RCC 7860 (cell line): ENCODE measurements at places on chromosomes 3 and 15.
A peak's percentile ranks its signal among the peaks of the same experiment; 100 is the strongest.

DNA sequence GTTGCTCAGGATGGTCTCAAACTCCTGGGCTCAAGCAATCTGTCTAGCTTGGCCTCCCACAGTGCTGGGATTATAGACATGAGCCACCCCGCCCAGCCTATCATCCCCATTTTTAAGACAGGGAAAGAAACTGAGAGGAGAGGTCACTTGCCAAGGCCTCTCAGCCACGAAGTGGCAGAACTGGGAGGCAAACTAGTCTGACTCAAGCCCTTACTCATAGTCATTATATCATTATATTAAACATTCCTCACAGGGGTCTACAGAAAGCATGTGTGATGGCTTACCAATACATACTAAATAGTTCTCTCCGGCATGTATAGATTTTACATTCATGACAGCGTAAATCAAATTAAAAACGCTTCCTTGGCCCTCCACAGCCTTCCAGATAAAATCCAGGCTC is 62.0 kb upstream of the ZBTB38 start:
- DNase-seq, result no peak

GRCh38 chr3:184260724-184261269 is 556 bp downstream of the CAMK2N2 start:
- DNase-seq, result no peak

GRCh38 chr3:104447681-104448080 is 919.0 kb upstream of the ALCAM start:
- no peak for DNase-seq

- DNase-seq, result peak; percentile 11
These were observed 9.7 kb downstream of the TPM1 start for GRCh38 chr15:63052077-63052841.

DNA sequence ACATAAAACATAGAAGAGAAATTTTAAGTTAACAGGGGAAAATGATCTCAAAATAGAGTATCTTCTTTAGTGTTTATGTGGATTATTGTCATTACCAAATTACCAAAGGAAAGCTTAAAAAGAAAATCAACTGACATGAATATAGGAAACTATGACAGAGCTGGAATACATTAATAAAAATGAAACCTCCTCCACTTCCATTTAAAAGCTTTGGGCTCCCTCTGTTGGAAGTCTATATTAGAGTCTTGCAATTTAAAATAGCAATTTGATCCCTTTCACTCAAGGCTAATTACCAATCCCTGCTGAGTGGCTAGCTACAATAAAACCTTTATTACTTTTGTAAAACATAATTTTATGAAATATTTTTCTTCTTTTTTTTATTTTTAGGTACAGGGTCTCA is 61.4 kb upstream of the IMPG2 start:
- peak; percentile 29 for DNase-seq

DNA sequence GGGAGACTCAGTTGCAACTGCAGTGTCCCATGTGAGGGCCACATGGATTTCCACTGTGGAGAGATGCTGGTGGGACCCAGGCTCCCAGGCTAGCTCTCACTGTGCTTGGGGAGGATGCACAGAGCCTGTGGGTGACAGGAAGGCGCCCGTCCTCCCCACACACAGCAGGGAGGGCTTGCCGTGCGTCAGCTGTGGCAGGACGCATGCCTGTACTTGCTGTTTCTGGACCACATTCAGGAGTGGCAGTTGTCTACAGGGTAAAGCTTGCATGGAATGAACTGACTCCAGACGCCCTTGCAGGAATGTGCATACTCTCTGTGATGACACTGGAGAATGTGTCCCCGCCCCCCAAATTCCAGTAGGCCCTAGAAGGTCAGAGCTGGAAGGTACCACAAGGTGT is 63.8 kb upstream of the SNRPA1 start:
- DNase-seq, result no peak

GRCh38 chr15:31397851-31398661 is 71.4 kb downstream of the KLF13 start:
- DNase-seq, result no peak

- DNase-seq, result no peak
These were observed 225.1 kb upstream of the SEMA6D start for GRCh38 chr15:47492195-47492594.

DNA sequence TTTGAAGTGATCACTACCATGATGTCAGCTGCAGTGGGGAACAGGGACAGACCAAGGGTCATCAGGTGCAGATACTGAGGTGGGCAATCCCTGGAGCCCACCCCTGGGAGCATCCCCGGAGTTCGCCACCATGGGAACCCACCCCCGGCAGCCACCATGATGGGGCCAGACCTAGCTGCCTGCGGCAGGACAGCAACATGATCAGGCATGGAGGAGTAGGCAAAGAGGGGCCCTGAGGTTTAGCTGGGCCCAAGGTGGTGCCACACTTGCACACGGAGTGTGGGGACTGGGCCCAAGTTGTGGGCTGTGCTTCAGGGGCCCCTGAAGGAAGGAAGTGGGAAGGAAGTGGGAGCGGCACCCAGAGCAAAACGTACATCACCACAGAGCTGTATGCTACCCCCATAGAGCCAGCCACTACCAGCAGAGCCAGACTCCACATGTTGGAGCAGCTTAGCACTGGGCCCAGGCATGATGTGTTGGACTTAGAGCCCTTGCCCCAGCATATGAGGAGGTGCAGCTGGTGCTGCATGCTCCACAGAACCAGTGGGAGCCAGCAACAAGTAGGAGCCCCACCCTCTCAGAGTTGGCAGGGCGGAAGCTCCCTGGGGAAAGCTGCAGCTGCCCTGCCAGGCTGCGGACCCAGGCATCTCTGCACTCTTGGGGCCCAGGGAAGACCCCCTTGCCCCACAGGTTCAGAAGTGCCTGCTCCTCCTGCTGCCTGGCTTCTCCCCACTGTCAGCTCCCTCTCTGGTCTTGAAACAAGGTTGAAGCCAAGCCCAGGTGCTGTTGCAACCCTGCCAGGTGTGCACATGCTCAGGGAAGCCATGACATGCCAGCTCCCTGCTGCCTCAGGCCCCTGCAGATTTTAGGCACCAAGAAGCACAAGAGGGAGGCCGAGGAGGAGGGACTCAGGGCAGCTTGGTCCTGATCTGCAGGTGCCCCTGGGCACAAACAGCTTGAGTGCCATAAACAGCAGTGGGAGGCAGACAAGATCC is 515.3 kb downstream of the ZBBX start:
- no peak for DNase-seq

DNA sequence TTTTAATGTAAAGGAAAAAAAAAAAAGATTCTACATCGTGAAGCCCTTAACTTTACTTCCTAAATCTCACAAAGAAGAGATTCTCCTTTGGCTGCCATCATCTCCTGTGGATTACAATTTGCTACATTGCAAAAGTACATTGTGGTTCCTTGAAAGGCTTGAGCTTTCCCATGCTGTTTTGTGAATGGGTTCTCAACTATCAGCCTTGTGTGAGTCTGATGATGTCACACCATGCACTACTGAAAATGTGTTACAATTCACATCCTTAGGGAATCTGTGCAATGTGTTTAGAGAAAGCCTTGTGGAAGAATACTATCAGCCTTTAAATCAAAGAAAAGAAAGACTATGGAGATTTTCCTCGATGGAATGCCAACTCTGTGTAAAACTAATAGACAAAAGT is 510.0 kb upstream of the ALCAM start:
- DNase-seq, result no peak

DNA sequence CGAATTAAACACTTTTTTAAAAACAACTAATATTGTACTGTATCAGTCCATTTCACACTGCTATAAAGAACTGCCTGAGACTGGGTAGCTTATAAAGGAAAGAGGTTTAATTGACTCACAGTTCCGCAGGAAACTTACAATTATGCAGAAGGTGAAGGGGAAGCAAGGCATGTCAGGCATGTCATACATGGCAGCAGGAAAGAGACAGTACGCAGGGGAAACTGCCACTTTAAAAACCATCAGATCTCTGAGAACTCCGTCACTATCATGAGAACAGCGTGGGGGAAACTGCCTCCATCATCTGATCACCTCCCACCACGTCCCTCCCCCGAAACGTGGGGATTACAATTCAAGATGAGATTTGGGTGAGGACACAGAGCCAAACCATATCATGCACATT is 162.8 kb upstream of the TPM1 start:
- no peak for DNase-seq

GRCh38 chr3:183551930-183552329 is 3.6 kb downstream of the KLHL6 start:
- no peak for DNase-seq

GRCh38 chr3:27160146-27160545 is 209.0 kb downstream of the NEK10 start:
- no peak for DNase-seq

DNA sequence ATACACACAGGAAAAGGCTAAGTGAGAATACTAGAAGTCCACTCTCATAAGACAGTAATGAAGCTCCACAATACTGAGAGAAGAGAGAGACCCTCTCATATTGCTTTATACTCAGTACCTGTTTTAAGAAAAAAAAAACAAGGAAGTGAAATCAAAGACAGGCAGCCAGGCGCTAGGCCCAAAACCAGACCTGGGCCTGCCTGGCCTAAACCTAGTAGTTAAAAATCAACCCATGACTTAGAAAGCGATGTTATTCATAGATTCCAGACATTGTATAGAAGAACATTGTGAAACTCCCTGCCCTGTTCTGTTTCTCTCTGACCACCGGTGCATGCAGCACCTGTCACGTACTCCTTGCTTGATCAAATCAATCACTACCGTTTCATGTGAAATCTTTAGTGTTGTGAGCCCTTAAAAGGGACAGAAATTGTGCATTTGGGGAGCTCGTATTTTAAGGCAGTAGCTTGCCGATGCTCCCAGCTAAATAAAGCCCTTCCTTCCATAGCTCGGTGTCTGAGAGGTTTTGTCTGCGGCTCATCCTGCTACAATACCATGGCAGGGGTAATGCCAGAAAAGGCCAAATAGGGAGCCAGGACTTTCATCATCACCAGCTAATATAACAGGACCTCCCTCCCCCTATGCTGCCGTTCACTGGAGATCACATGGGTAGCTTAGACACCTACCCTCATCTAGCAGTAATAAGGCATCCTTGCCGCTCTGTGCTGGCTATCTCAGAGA is 1294.1 kb downstream of the NSUN3 start:
- peak; percentile 74 for DNase-seq

GRCh38 chr3:101513419-101513986 is 491 bp upstream of the SENP7 start:
- DNase-seq, result no peak

- DNase-seq, result peak; percentile 16
These were observed 20.6 kb upstream of the WWTR1 start for GRCh38 chr3:149678351-149678950.

GRCh38 chr3:120678331-120678947 is 3.6 kb downstream of the HGD start:
- DNase-seq, result peak; percentile 86

- DNase-seq, result no peak
These were observed 526 bp downstream of the ADIPOQ start for GRCh38 chr3:186843039-186843432.

DNA sequence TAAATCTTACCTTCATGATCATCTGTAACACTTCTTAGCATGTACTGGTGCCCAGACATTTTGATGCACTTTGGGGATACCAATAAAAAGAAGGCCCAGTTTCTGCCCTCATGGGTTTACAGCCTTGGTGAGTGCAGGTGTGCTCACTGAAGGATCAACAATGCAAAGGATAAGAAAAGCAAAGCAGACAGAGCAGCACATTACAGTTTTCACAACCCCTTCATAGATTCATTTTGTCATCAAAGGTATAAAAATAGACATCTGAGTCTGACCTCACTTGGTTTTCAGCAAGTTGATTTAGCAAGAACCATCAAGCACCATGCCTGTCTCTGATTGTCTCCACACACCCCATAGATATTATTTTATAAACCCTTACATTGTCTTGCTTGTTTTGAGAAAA is 77.6 kb downstream of the BFSP2 start:
- DNase-seq, result no peak

GRCh38 chr3:100637197-100637631 is 27.8 kb downstream of the ADGRG7 start:
- DNase-seq, result peak; percentile 12

DNA sequence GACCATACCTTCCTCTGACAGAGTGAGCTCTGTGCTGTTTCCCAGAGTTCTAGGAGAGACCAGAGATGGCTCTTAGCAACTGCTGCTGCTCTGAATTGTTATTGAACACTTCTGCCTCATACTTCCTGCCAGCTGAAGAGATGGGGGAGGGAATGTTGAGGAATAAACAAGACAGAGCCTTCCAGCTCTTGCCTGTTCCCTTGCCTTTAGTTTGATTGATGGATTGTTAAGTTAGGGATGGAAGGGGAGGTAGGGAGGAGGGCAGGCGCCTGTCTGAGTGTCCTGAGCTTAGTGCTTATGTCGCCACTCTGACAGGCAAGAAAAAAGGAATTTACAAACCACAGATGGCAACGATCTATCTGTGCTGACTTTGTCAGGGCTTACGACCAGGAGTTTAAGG is 42.8 kb downstream of the ZNF609 start:
- DNase-seq, result peak; percentile 34

GRCh38 chr15:35654332-35654731 is 108.4 kb upstream of the DPH6 start:
- no peak for DNase-seq
